ENCODE measurements at places on chromosomes 5 and 9.

DNA sequence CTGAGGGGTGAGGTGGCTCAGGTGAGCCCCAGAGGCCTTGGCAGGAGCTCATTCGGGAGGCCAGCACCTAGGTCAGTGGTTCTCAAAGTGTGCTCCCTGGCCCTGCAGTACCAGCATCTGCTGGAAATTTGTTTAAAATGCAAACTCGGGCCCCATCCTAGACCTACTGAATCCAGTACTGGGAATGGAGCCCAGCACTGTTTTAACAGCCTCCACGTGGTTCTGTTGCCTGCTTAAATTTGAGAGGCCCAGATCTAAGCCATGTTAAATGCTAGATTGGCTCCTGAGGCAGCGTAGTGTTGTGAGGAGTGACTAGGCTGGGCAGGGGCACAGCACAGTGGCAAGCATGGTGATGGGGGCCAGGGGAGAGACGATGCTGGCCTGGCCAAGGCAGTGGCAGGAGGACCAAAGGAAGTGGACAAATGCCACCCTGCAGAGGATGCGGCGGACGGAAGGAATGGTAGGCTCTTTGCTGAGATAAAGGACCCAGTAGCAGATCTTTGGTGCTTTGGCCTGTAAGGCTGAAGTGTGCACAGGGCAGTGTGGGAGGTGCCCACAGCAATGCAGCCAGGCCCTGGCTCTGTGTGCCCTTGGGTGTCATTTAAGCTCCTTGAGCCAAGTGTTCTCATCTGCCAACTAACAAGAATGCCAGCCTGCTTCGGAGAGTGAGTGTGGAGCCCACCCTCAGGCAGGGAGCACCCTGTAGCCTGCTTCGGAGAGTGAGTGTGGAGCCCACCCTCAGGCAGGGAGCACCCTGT, 4.2 kb downstream of the PRR7 start:
- DNase-seq, result no peak

DNA sequence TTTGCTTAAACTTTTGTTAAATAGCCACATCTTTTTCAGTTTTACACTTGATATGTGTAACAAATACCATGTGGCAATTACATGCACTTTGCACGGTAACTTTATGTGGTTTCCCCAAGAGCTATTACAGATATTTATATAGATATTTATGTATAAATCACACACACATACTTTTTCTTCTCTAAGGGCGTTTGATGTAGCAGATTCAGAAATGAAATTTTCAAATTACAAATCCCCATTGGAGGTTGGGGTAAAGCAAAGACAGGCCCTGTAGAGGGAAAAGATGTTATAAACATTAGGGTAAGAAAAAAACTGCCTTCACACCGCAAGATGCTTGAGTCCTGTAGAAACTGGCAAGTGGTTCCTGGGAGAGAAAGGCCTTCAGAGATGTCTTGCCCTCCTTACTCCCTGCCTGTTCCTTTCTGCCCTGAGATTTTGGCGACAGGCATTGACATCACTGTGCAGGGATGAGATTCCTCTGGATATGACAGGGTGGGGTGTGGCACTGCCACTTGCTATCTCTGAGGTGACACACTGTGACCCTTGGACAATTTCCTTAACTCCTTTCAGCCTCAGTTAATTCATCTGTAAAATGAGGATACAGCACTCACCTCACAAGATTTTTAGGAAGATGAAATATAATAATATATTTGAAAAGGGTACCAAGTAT, 177.9 kb upstream of the TUT7 start:
- DNase-seq, result no peak

GRCh38 chr9:79559495-79560181, 12.1 kb upstream of the TLE4 start:
- no peak for DNase-seq

DNA sequence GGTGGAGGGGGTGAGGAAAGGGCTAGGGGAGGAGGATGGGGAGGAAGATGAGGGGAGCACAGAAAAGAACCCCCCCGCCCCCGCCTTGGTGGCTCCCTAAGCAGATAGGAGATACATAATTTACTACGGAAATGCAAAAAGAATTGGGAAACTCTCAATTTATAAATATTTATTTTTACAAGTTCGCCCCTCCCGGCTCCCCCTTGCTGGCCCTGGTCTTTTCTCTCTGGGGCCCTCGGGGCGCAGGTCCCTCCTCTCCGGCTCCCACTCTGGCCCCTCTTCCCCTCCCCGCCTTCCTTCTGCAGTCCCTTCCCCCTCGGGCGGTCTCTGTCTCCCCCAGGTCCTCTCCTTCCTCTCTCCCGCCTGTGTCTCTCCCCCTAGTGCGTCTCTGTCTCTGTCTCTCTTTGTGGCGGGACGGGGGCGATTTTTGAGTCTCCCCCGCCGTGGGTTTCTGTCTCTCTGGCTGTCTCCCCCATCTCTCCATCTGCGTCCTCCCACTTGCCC, 173.6 kb upstream of the IER5L start:
- no peak for DNase-seq

DNA sequence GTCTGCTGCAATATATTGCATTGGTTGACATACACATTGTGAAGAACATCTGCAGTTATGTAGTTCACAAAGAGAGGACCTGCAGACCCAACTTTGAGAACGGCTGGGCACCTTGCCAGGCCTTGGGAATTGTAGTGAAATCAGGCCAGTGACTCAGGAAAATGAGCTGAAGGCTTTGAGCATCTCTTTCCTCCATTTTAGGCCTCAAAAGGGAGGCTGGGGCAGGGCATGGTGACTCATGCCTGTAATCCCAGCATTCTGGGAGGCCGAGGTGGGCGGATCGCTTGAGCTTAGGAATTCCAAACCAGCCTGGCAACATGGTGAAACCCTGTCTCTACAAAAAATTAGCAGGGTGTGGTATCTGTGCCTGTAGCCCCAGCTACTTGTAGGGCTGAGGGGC, 1.4 kb upstream of the IPPK start:
- no peak for DNase-seq

DNA sequence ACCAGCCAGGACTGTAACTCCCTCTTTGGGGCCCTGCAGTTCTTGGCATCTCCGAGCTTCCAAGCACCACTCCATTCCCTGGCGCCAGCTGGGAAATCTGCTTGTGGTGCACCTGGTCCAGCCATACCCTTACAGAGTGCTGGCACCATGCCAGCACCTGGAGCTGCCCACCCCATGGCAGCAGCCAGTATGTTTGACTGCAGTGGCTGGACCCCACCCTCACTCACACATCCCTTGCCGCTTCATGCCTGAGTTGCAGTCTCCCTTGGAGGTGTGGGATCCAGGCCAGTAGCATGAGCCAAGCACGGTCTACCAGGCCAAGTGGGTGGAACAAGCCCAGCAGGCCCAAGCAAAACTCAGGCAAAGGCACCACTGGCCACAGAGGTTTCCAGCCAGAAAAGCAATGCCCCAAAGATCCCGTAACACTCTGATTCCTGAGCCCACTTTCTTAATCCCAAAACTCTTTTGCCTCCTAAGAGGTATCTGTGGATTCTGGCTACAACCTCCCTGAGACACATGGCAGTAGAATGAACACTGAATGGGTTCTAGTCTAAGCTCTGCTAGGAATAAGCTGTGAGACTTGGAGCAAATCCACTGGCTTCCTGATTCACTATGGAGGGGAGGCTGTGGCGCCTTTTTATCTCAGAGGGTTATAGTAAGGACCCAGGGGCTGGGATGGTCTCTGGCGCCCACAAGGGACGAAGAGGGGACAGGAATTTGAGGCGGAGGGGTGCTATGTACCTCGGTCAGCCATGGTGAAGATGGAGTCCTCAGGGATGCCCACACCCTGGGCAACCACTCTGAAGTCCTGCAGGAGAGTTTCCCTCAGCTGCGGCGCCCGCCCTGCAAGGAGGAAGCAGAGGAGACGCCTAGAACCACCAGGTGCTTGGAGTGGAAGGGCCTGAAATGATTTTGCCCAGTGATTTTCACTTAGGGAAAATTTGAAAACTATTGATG, 5.6 kb downstream of the AMBP start:
- no peak for DNase-seq

DNA sequence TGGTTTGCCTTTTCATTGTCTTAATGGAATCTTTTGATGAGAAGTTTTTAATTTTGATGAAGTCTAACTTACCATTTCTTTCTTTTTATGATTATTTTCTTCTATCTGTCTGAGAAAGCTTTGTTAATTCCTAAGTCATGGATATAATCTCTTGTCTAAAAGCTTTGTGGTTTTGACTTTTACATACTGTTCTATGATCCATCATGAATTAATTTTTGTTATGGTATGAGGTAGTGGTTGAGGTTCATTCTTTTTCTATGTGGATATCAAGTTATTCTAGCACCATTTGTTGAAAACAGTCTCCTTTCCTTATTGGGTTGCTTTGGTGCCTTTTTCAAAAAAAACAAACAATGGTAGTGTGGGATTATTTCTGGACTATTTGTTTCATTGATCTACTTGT, 20.4 kb downstream of the FBXO10 start:
- DNase-seq, result no peak

GRCh38 chr5:123947797-123948196, 435.8 kb downstream of the CSNK1G3 start:
- DNase-seq, result no peak

GRCh38 chr5:170161069-170161468, 55.4 kb downstream of the FOXI1 start:
- no peak for DNase-seq

GRCh38 chr9:125991886-125992529, 244.8 kb downstream of the PBX3 start:
- DNase-seq, result no peak
